ENCODE measurements at places on chromosomes 11 and 22. TPM values are rescaled to one million over a fixed set of nuclear protein-coding genes. Genes with fewer than 3 reads are reported as not detected.

GRCh38 chr22:22968366-22968765 is 80.8 kb downstream of the IGLL5 start:
- DNase-seq: no peak

The DDI1 gene
- total RNA-seq: not detected

The XNDC1N gene
- total RNA-seq: 6.3 TPM

DNA sequence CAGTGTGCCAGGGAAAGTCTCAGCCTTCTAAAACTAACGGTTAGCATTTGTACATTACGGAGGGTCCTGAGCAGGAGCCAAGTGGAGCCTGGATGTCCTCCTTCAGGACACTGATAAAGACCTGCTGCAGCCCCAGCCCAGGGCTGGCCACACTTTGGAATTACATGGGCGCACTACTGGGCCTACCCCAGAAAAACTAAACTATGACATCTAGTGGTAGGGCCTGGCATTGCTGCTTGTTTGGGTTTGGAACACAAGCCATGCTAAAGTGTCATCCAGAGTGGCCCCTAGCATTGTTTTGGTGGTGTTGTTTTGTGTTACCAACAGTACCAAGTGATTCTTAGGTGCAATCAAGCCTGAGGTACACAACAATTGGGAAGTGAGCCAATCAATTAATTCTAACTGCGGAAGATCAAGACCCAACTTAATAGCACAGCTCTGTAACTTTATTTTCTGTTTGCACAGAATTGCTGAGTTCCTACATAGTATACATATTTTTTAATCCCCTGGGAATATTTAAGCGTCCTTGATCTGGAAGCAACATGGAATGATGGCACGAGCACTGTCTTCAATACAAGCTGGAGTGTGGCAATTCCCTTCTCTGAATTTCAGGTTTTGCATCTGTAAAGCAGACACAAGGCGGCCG is 340.7 kb downstream of the LARGE1 start:
- peak; percentile 25 for DNase-seq

DNA sequence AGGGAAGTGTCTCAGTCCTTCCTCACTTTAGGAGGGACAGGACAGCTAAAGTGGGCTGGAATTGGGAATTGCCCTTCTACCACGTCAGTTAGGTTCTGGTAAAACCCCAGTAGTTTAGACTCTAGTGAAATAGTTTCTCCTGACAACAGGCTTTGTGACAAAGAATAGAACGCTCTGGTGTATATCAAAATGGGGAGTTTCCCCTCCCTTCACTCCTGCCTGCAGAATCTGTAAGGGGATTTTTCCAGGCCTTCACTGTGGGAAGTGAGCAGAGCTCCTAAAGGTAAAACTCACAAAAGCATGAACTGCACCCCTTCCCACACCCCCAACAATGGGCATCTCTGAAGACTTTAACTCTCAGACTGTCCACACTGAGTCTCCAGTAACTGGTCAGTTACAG is 460.9 kb upstream of the LRRC4C start:
- DNase-seq: no peak

- DNase-seq: no peak
Observed at GRCh38 chr11:79438631-79439409, 2.0 kb downstream of the TENM4 start.

The SLC37A2 gene
- 21.9 TPM for total RNA-seq

DNA sequence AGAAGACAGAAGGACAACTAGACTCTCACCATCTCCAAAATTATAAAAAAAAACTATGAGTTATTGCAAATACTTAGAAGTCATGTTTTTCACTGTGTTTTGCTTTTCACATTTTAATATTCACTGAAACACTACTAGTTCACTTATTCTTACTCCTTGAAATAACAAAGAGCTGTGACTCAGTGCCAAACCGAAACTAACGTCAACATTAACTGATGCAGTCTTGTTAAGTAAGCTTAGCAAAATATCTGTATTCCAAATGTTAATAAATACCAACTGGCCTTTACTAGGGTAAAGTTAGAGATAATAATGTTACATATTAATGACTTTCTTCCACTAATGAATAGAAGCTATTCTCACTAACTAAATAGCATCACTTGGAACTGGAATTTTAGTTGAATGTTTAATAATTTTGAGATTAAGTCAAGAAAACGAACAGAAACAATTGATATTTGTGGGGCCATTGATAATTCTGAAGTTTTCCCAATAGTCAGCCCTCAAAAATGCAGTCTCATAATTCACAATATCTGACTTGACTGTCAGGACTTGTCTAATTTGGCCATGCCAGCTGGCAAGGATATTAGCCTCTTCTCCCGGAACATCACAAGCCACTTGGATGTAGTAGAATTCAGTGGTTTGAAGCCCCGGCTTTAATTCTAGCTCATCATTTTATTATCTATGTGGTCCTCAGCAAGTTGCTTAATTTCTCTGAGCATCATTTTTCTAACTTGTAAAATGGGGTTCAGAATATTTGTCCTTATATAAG is 230.1 kb upstream of the DDI1 start:
- DNase-seq: no peak

The HEPHL1 gene
- not detected for total RNA-seq

GRCh38 chr11:6648501-6648900 is 7.1 kb downstream of the DCHS1 start:
- DNase-seq: no peak

GRCh38 chr11:83319346-83319745 is 33.2 kb upstream of the CCDC90B start:
- DNase-seq: no peak

The FOLR3 gene
- 25.7 TPM for total RNA-seq

The MIEF1 gene
- 46.0 TPM for total RNA-seq

- DNase-seq: no peak
Observed at GRCh38 chr22:38872831-38873248, 824 bp upstream of the CBX6 start.

DNA sequence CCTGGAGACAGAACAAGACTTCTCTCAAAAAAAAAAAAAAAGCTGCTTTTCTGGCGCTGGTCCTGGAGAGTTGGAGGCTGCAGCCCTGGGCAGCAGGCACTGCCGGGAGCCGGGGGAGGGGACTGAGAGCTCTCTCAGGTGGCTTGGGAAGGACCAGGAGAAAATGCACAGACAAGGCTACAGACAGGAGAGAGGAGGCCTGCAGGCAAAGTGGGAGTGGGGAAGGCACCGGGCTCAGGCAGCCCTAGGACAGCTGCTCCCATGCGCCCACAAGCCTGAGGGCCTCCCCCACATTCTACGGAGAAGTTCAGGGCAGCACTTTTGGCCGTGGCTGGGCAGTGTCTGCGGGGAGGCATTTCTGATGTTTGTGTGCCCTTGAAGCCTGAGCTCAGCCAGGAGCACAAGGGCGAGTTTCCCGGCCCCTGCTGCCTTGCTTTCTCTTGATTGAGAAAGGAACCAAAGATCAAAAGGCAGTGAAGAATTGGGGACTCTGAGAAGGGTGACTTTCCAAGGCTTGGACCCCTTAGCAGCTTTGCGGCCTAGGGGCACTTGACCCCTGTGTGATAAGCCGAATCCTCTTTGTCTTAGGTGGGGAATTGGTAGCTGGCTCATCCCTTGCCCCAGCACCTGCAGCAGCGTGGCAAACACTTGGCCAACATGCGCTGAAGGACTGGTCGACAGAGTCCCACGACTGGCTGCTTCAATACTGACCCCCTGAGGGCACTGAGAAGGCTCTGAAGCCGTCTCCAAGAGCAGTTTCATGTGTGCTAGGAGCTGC is 35.3 kb downstream of the PPM1F start:
- DNase-seq: no peak
